Sigmoid colon (tissue), 7 donors: ENCODE measurements at places on chromosomes 4 and X. TPM values are rescaled to one million over a fixed set of nuclear protein-coding genes. Genes with fewer than 3 reads are reported as not detected.

The CYSLTR1 gene
- 1.9 TPM for total RNA-seq

GRCh38 chr4:83316459-83317165 is 18.0 kb downstream of the HPSE start:
- H3K27me3 ChIP-seq = no peaks in the 10 kb centered on the region
- DNase-seq = no peak
- no peak overlapping the region for H3K4me3 ChIP-seq
- H3K27ac ChIP-seq = no peak overlapping the region

- H3K36me3 ChIP-seq = no peaks in the 10 kb centered on the region
- no peak overlapping the region for H3K27ac ChIP-seq
- H3K4me1 ChIP-seq = no peaks in the 10 kb centered on the region
- H3K4me3 ChIP-seq = no peak overlapping the region
Measured at GRCh38 chr4:10715696-10716095, 31.1 kb upstream of the CLNK start.

- no peak overlapping the region for H3K27ac ChIP-seq
- no peaks in the 10 kb centered on the region for H3K27me3 ChIP-seq
- H3K4me1 ChIP-seq = peaks cover 48% of the 10 kb centered on the region
- peaks cover 78% of the 10 kb centered on the region for H3K36me3 ChIP-seq
- no peak for DNase-seq
Measured at GRCh38 chr4:10088135-10089010, 28.2 kb downstream of the WDR1 start.

DNA sequence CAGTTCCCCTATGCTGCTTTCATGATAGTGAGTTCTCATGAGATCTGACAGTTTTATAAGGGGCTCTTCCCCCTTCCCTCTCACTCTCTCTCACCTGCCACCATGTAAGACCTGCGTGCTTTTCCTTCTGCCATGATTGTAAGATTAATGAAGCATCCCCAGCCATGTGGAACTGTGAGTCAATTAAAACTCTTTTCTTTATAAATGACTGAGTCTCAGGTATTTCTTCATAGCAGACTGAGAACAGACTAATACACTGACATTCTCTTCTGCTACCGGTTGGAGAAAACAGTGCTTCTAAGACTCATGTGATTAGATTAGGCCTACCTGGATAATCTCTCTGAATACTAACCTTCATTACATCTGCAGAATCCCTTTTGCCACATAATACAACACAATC is 45.4 kb upstream of the TRPC5OS start:
- no peaks in the 10 kb centered on the region for H3K36me3 ChIP-seq
- H3K4me3 ChIP-seq = no peak overlapping the region
- DNase-seq = no peak
- no peaks in the 10 kb centered on the region for H3K27me3 ChIP-seq
